ENCODE measurements at places on chromosomes 11 and 22.

DNA sequence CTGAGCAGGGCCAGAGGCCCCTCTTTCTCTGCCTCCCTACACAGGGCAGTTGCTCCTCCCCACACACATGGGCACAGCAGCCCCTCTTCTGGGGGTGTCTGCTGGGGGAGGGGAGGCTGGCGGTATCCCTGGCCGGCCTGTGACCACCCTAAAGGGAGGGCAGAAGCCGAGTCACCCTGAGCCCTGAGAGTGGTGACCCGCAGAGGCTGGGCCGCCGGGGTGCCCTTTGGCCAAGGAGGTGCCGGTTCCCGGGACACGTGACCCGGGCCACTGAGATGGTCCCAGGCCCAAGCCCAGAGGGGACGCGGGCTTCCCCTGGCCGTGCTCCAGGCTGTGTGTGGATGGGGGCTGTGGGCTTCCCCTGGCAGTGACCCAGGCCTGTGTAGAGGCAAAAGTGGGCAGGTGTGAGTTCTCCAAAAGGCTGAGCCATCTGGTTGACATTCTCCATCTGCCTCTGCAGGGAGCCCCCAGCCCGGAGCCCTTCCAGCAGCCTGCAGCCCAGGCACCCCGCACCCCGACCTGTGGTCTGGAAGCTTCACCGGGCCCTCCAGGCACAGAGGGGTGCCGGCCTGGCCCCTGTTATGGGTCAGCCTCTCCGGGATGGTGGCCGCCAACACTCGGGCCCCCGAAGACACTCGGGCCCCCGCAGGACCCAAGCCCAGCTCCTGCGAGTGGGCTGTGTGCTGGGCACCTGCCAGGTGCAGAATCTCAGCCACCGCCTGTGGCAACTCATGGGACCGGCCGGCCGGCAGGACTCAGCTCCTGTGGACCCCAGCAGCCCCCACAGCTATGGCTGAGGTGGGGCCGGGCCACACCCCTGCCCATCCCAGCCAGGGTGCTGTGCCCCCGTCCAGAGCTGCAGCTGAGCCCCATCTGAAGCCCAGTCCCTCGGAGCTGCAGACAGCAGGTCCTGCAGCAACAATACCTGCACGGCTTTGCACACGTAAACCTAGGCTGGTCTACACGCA, 1.0 kb downstream of the ADM2 start:
- DNase-seq: no peak

GRCh38 chr22:19877626-19878339, 23.1 kb upstream of the GNB1L start:
- DNase-seq: no peak

DNA sequence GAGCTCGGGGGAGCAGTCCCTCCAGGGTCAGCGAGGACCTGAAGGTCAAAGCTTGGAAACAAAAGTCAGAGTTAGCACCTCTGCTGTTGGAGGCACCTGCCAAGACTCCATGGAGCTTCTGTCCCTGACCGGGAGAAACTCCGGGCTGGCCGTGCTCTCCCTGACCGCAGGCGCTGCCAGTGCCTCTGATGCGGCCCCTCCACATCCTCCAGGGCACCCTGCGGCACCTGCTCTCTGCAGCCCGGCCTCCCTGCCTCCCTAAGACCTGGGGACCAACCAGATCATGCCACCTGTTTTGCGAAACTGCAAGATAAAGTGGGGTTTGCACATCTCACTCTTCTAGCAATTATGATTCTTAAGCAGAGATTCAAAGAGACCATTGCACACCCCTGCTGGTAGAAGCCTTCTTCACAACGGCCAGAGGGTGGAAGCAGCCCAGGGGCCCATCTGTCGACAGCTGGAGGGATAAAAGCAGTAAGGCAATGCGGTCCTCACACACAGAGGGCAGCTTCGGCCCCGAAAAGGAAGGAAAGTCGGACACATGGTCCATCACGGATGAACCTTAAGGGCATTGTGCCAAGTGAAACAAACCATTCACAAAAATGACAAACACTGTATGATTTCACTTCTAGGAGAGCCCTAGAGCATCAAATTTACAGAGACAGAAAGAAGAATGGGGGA, 477.1 kb downstream of the BRD1 start:
- no peak for DNase-seq

DNA sequence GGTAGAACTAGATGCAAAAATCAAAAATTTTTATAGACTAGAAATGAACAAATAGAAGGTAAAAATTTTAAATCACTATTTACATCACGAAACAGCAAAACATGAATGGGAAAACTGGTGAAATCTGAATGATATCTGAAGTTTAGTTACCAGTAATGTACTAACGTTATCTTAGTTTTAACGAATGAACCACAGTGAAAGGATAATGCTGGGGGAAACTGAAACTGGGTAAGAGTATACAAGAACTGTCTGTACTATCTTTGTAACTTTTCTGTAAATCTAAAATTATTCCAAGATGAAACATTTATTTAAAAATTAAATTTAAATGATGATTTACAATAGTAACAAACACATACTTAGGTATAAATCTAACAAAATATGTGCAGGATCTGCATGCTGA, 7.4 kb downstream of the GDPD4 start:
- DNase-seq: no peak

GRCh38 chr11:56273854-56274253, at the start of gene OR5T1:
Gene OR5T1, plus strand, starts transcription at chr11:56274154. Its CDS starts 1,485 bp downstream, at chr11:56275639.
- no peak for DNase-seq

DNA sequence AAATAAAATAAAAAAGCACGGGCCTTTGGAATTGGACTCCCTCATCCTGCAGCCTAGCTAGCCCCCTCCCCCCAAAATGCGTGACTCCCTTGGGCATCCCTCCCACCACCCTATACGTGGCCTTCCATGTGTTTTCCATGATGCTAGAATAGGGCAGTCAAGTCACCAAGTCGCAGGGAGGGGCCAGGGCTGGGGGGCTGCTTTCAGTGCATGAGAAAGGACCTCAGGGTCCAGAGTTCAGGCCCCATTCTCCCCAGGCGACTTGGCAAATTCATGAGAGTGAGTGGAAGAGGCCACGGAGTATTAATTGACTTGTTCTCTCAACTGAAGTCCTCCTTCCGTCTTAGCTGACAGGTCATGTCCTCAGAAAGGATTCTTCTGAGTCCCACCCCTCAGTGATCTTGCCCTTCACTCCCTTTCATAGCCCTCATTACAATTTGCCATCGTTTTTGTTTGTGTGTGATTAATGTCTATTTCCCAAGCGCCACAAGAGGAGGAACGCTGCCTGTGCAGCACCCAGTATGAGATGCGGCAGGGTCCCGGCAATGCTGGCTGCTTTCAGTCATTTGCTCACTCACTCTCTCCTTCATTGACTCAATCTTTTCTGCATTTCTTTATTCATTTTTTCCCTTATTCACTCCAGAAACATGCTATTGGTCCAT, 17.4 kb downstream of the LRRC32 start:
- no peak for DNase-seq

GRCh38 chr22:17116572-17117330, 4.4 kb downstream of the TMEM121B start:
- no peak for DNase-seq

- DNase-seq: no peak
Measured at GRCh38 chr11:76648061-76648460, 22.5 kb downstream of the LRRC32 start.

- peak; percentile 67 for DNase-seq
Measured at GRCh38 chr11:47766509-47767227, 473 bp downstream of the FNBP4 start.

GRCh38 chr11:78664636-78665035, 90.0 kb upstream of the NARS2 start:
- DNase-seq: no peak

GRCh38 chr11:40393511-40393910, 1065.9 kb downstream of the LRRC4C start:
- DNase-seq: no peak

GRCh38 chr22:19815823-19816290, 38.8 kb downstream of the GNB1L start:
- DNase-seq: no peak

DNA sequence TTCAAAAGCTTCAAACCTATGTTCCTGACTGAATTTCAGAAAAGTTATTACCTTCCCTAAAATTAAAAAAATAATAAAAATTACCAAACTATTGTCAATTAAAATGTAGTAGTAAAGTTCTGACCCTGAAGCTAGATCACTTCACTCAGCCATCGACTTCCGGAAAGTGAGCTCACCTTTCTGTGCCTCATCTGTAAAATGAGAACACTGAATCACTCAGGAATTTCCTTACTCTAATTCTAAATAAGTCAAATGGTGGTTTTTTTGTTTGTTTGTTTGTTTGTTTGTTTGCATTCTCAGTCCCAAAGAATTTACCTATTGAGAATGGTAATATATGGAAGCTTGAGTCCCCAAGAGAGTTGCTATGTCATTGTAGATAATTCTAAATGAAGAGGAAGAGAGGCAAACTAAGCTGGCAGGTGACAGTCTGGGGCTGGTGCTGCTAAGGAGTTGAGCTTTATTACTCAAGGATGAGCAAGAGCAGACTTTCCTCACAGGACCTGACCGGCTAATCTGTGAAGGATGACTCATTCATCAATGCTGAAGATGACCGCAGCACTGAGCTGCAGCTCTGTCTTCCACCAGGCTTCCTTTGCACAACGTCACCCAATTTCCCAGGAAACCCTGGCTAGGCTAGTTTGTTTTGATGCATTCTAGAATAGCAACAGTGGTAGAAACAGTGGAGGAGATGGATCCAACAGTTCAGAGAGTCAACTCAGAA, 248.8 kb downstream of the RAB38 start:
- DNase-seq: no peak

DNA sequence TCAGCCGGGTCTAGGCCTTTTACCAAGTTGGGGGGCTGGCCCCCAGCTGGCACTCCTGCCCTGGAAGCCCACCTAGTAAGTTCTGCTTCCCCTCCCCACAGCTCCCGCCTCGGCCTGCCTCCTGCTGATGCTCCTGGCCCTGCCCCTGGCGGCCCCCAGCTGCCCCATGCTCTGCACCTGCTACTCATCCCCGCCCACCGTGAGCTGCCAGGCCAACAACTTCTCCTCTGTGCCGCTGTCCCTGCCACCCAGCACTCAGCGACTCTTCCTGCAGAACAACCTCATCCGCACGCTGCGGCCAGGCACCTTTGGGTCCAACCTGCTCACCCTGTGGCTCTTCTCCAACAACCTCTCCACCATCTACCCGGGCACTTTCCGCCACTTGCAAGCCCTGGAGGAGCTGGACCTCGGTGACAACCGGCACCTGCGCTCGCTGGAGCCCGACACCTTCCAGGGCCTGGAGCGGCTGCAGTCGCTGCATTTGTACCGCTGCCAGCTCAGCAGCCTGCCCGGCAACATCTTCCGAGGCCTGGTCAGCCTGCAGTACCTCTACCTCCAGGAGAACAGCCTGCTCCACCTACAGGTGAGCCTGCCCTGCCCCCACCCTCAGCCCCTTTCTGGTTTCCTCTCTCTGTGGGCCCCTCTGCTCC, 7.3 kb downstream of the RTN4RL2 start:
- no peak for DNase-seq

DNA sequence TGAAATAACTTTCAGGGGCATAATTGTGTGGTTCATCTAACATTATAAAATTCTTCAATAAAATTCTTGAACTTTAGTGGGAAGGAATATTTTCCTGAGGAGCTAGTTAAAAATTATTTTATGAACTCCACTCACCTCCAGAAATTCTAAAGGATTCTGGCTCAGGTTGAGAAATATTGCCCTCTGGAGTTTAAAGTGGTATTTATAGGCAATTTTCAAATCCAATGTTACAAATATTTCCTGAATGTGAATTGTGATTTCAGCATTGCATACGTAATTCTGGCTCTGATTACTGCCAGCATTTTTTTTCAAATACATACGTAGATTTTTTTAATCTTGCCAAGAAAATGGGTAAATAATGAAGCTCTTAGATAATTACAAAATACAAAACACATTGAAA, 598.2 kb upstream of the ANO3 start:
- no peak for DNase-seq

DNA sequence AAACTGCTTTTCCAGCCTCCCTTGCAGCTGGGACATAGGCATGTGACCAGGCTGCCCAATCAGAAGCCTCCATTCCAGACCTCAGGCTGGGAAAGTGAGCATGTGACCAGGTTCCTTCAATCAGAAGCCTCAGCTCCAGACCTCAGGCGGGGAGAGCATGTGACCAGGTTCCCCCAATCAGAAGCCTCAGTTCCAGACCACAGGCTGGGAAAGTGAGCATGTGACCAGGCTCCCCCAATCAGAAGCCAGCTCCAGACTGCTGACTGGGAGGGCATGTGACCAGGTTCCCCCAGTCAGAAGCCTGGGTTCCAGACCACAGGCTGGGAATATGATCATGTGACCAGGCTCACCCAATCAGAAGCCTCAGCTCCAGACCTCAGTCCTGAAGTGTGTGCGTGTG, 11.7 kb upstream of the IL2RB start:
- DNase-seq: no peak

- no peak for DNase-seq
Measured at GRCh38 chr11:45102361-45102809, 44.1 kb upstream of the PRDM11 start.

DNA sequence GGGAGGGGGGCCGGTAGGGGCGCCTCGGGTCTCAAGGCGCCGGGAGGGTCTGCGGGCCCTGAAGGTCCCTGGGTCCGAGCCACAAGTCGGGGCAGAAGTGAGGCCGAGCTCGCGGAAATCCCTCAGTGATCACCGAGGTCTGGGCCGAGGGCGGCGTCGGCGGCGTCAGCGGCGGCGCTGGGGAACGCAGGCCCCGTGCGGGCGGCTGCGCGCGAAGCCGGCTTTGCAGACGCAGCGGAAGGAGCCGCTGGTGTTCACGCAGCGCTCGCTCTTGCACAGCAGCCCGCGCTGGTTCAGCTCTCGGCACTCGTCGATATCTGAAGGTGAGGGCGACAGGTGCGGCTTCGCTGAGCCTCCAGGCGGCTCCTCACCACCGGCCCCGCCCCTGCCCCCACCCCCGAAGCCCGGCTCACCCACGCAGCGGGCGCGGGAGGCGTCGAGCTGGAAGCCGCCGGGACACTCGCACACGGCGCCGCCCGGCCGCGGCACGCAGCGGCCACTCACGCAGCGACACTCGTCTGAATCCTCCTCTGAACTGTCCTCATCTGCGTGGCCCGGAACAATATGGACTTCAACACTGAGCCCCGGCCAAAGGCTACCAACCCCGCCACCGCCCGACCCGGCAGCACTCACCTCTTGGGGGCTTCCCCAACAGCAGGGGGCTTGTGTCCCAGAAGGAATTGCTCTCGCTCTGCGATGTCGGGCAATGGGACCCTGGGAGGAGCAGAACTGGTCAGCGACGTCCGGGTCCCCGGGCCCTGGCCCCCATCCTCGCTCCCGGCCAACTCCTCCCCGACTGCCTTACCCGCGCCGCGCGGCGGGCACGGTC, 14.2 kb downstream of the SCYL1 start:
- DNase-seq: no peak
